ENCODE measurements at places on chromosomes 3 and 15.

GRCh38 chr3:46665763-46666452 is 27.6 kb downstream of the ALS2CL start:
- no peak for DNase-seq

DNA sequence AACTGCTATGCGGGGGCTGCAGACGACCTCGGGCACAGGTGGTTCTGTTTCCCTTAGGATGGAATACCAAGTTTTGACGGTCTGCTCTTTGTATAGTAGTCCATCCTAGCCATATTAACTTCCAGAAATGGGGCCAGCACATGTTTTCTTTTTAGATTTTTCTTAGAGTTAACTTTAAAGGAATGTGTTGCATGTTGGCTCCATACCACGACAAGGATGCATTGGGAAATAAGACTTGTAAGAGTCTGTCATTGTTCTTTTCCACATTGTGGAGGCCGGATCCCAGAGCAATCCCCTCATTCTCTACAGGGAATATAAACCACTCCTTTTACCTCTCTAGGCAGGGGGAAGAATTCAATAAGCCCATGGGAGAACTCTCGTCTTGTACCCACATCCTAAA is 87.1 kb upstream of the PLSCR4 start:
- no peak for DNase-seq

DNA sequence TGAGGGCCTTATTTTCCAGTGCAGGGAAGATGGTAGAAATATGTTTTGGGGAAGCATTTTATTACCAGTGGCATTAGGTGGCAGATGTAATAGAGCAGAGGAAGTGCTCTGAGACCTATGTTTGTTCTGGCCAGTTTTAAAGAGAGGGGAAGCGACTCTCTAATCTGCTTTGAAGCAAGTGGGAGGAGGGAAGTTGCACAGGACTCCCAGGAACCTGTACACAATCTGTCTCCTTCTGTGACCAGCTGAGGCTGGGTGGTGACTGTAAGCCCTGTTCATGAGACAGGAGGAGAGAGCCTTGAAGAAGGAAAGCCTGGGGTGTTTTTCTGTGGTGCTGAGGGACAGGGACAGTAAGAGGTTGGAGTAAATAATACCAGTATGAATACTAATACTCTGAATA is 60.5 kb downstream of the LPP start:
- no peak for DNase-seq

GRCh38 chr3:15756505-15756904 is 41.3 kb downstream of the ANKRD28 start:
- no peak for DNase-seq

GRCh38 chr3:167602041-167602440 is 51.7 kb downstream of the WDR49 start:
- no peak for DNase-seq

DNA sequence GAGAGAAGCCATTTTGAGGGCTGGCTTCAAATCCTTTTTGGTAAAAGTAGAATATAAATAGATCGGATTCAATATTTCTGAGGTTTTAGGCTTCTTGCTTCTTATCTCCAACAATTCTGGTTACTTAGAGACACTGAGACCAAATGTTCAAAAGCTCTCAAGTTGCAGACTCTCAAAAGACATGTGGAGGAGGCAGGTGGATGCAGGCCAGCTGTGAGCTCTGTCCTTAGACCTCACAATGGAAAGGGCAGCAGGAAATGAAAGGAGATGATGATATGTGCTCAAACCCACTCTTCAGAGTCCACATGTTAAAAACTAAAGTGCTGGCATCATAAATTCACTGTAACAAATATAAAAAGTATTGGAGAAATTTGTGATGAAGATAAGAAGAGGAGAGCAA is 424.9 kb upstream of the ALCAM start:
- no peak for DNase-seq

DNA sequence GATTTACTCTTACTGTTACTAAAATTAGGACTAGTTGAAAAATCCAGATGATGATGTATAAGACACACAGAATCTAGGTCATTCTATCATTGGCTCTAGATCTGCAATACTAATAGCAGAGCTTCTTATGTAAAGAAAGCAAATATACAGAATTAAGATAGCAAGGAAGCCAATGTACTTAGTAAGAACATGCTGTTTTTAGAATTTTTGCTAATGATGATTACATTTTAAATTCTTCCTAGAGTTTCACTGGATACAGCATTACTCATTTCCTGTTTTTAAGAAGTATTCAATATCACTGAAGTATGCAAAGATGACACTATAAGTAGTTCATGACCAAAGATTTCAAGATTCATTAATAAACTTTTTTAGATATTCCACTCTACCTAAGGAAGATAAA is 60.7 kb downstream of the CFAP20DC start:
- DNase-seq: no peak

GRCh38 chr3:15387171-15387581 is 40.2 kb downstream of the METTL6 start:
- no peak for DNase-seq

GRCh38 chr3:184776916-184777315 is 35.0 kb upstream of the VPS8 start:
- DNase-seq: no peak
